ENCODE measurements at places on chromosomes 1 and 21.

DNA sequence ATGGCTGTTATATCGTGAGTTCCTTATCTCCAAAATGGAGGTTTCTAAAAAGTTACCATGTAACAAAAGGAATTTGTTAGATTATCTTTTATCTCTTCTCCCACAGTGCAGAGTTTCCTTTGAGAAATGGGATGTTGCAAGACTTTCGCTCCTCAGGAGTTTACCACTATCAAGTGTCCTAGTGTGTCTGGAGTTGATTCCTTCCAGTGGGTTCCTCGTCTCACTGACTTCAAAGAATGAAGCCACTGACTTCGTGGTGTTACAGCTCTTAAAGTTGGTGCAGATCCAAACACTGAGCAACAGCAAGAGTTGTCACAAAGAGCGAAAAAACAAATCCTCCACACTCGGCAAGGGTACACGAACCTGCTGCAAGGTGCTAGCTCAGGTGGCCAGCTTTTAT lies 37.0 kb downstream of the SPAG17 start:
- DNase-seq = no peak

GRCh38 chr1:156002188-156002911 lies 18.4 kb downstream of the SSR2 start:
- no peak for DNase-seq

DNA sequence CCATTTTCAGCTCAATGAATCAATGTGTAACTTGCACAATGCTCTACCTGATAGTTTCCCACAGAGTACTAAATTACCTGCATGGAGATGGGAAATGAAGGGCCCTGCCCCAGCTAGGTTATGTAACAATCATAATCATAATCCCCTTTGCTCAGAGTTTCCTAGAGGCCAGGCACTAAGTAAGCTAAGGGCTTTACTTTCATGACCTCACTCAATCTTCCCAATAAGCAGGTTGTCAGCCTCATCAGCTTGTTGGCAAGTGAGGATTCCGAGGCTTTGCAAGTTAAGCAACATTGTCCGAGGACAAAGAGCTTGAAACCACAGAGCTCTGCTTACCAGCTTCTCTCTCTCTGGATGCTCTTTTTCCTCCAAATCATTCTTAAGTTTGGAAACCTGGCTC lies 64.1 kb upstream of the NTPCR start:
- DNase-seq = no peak

DNA sequence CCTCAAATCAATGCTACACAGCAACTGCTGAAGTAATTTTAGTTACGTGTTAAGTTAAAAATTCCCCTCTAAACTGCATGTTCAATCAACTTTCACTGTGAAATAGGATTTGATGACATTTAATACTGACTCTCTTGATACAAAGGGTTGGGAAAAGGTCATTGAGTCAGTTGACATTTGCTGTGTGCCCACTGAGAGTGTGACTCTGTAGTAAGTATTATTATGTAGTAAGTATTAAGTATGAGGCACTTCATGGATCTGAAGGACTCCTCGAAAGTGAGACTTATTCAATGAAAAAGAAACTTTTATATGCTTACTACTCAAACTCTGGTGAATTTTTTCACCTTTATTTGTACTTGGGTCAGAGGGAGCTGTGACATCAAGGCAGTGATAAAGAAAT lies 83.1 kb upstream of the S1PR1 start:
- no peak for DNase-seq

GRCh38 chr1:77031106-77031662 lies 163.9 kb downstream of the ST6GALNAC5 start:
- no peak for DNase-seq

- no peak for DNase-seq
These were observed 483 bp downstream of the TCEANC2 start for GRCh38 chr1:54053745-54054437.

GRCh38 chr1:30596470-30596869 lies 126.9 kb downstream of the MATN1 start:
- DNase-seq = no peak

GRCh38 chr1:173986951-173987350 lies 35.2 kb downstream of the RC3H1 start:
- no peak for DNase-seq

DNA sequence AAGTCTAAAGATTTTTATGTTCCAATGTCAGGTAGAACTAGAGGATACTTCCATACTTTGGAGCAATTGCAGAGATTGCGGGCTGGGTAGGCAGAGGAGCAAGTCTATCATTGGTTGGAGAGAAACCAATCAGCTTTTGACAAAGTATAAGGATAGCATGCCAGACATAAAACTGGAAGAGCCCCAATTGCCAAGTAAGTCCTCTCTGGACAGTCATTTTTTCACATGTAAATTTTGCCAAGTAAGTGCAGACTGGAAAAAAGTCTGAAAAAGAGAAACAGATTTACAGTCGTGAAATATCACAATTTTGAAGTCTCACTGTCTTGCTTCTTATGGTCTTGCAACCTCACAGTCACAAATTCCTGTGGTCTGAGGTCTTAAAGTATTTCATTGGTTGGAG lies 131.4 kb upstream of the C21orf91 start:
- no peak for DNase-seq

DNA sequence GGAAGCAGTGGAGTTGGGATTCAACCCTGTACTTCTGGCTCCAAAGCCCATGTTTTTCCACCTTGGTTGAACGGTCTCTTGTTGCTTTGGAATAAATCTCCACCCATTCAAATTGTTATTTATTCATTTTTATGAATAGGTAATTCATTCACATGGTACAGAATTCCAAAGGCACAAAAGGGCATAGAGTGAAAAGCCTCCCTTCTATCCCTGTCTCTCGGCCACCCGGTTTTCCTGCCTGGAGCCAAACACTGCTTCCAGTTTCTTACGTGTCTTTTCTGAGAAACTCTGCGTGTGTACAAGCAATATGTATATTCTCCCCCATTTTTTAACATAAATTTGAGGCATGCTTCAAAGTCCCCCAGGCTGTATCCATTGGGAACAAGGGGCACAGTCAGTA lies 3.9 kb downstream of the EXTL1 start:
- DNase-seq = no peak

- no peak for DNase-seq
These were observed 1.3 kb downstream of the CNN3 start for GRCh38 chr1:94925561-94926125.

DNA sequence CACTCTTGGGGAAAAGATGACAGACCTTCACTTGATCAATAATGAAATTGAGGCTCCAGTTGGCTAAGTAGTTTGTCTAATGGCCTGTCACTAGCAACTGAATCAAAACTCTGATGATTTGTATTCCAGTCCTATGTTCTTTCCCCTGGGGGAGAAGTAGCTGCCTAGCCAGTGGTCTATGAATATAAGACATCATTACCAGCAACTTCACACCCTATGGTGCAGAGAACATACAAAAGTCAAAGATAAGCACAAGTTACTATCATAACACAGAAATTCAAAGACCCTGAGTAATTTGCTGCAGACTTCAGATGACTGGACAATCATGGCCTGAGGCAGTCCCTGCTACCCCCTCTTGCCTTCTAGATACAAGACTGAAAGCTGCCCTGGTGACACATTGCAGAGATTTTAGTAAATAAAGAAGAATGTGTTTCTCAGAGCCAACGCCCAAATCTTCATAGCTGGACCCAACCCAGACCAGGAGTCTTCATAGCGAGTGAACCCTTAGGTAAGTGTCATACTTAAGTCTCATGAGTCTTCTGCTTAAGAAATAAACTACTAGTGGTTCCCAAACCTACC lies 993 bp downstream of the PDZK1 start:
- DNase-seq = no peak

GRCh38 chr1:115606305-115606704 lies 35.5 kb upstream of the VANGL1 start:
- DNase-seq = no peak

GRCh38 chr1:50368179-50369007 lies 54.9 kb downstream of the DMRTA2 start:
- DNase-seq = peak; percentile 11

GRCh38 chr1:66556161-66556611 lies 22.2 kb downstream of the SGIP1 start:
- DNase-seq = no peak

DNA sequence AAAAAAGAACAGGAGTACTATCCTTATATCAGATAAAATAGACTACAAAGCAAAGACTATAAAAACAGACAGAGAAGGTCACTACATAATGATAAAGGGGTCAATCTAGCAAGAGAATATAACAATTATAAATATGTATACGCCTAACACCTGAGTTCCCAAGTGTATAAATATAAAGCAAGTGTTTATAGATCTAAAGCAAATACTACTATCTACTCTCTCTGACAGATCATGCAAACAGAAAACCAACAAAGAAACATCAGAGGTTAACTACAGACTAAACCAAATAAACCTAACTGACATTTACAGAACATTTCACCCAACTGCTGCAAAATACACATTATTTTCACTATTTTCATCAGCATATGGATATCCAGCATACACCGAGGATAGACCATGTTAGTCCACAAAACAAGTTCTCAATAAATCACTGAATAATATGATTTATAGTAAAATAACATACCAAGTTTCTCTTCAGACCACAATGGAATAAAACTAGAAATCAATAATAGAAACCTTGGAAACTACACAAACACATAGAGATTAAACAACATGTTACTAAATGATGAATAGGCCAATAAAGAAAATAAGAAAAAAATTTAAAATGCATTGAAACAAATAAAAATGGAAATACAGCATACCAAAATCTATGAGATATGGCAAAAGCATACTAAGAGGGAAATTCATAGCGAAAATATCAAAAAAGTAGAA lies 22.7 kb downstream of the UCHL5 start:
- DNase-seq = no peak

DNA sequence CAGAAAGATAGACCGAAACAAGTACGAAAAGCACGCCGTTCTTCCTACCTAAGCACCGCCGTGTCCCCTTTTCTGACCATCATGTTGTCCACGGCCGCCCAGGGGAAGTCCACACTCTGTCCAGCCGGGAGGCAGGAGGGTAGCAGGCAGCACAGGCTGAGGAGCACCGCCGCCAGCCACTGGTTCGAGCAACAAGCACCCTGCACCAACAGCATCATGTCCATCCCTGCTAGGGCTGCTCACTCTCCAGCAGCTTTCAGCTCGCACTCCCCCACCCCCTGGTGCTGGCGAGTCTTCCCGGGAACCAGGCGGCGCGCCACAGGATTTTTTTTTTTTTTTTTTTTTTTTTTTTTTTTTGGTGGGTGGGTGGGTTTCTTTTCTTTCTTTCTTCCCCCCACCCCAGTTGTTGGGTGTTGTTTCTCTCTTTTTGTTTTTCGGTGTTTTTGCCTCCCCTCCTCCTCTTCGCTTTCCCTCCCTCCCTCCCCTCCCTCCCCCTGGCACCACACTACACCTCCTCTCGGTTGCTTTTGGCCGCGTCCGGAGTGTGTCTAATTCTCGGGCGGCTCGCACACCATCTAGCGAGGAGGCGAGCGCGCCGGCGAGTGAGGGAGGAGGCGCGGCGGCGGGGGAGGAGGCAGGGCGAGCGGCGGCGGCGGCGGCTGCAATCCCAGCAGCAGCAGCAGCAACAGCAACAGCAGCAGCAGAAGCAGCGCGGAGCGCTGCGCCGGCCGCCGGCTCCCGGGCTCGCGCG lies at the start of gene NEGR1:
NEGR1 (minus strand) TSS at position 269 of the 751 bp plus-strand sequence.
- peak; percentile 67 for DNase-seq

DNA sequence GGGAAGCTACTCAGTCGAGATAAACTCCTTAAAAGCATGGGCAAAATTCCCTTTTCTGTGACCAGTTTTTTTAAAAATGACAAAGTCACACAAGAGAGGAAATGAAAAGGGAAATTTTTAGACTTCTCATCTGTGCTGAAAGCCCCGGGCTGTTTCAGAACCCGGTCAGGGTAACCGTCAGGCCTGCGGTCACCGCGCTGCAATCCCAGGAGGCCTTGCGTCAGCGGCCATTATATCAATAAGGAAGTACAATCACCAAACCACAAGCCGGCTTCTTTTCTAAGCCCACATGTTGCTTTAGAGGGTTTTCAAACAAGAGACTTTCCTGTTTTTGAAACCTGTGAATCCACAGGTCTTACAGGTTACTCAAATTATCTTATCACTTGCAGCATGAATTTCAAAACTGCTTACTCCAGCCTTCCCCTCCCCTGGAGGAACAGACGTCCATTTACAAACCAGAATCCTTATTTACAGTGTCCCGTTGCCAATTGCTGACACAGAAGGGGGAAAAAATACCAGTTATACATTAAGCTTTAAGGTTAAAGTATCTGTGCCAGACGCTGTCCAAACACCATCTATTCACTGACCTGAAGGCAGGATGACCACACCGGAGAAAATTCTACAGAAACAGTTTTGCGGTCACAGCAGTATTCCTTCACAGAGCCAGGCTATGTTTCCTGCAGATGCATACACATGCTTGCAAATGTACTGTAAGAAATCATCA lies 165.3 kb downstream of the TOMM20 start:
- DNase-seq = peak; percentile 84

DNA sequence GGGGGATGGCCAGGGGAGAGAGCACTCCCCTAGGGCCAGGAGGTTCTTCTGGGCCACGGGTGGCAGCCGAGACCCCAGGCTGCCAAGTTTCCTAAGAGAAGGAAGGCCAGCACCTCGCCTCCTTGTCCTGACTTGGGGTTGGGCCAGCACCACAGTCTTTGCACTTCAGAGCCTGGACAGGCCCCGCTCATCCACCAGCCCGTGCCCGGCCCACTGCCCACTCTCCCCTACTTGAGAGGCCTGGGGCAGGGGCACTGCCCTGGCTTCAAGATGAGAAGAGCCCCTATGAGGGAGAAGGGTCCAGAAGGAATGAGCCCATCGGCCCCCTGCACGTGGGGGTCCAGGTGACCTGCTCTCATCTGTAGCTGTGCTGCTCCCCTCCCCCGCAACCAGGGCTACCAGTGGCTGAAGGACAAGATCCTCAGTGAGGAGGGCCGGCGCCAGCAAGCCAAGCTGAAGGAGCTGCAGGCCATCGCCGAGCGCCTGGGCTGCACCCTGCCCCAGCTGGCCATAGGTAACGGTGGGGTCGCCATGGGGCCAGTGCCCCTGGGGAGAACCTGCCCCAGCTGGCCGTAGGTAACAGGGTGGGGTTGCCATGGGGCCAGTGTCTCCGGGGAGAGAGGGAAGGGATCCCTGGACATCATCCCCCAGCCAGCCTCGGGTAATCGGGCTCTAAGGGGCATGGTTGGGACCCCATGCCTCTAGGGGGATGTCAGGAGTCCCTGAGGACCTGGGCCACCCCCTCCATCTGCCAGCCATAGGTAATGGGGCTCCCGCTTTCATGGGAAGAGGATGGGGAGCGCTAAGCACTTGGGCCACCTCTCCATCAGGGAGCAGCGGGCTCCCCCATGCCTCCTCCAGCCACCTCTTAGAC lies 50.8 kb downstream of the KCNAB2 start:
- DNase-seq = no peak

- DNase-seq = no peak
These were observed 26.8 kb upstream of the RASAL2 start for GRCh38 chr1:178066908-178067614.

DNA sequence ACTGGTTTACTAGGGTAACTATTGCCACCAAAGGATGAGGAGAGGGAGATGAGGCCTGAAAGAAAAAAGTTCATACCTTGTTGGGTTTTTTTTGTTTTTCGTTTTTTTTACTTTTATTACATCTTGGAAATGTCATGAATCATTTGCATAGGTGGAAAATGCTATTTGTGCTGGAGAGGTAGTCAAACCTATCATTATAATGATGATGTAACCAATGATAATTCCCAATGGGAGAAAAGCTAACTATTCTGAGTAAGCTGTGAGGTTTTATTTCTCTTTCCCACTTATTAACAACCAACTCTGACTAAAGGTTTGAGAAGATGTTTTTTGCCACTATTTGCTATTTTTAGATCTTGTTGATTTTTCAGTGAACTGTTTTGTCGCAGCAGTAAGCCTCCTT lies 29.0 kb downstream of the SH3GLB1 start:
- no peak for DNase-seq

Data from activated T-cell treated with anti-CD3 and anti-CD28 coated beads for 48 hours (primary cell).